ENCODE measurements at places on chromosomes 1 and 21. TPM values are rescaled to one million over a fixed set of nuclear protein-coding genes. Genes with fewer than 3 reads are reported as not detected.

GRCh38 chr1:30518186-30518585, 205.2 kb downstream of the MATN1 start:
- DNase-seq: no peak

- no peak for DNase-seq
Measured at GRCh38 chr1:55245781-55246180, 30.6 kb upstream of the USP24 start.

Gene CDK18
- total RNA-seq: 0.28 TPM

DNA sequence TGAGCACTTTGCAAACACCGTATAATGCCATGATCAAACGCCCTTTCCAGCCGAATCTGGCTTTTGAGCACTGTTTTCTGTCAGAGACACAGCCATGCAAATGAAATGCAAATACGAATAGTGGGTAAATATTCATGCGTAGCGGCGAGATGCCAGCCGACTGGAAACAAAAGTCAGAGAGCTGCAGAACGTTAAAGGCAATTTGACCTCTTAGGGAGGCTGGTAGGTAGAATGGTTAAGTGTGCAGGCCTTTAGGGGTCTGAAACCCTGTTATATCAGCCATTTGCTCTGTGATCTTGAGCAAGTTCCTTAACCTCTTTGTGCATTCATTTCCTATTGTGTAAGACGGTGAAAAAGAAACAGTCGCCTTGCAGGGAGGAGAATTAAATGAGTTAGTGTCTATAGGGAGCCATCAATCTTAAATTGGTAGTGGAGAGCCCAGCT, 6.5 kb upstream of the SDHB start:
- DNase-seq: no peak

Gene TMCO4
- 7.3 TPM for total RNA-seq

Gene SH2D5
- 7.2 TPM for total RNA-seq

DNA sequence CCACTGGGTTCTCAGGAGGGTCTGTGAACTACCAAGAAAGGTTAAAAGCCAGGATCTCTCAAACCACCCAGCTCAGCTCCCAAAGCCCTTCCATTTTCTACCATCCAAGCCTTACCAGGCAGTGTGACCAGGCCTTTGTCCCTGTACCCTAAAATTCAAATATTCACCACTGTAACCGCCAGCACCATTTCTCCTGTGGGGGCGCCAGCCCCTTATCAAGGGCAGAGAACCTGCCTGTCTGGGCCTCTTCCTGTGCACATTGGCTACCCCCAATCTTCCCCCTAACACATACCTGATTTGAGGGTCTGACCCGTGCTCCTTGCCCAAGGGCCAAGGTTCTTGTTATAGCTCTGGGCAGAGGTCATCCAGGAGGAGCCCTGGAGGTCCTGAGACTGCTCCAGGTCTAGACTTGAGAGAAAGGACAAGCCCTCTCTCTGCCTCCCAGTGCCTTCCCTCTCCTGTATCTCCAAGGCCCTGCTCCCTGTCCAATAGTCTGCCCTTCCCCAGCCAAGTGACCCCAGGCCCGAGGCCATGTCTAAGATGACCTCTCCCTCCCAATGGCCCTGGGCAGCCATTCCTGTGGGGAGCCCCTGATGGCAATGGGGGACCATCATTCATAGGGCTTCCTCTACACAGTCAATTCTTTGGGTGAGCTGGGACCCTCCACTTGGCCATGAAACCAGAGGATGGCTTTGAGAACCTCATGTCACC, 78.5 kb downstream of the FHAD1 start:
- no peak for DNase-seq

DNA sequence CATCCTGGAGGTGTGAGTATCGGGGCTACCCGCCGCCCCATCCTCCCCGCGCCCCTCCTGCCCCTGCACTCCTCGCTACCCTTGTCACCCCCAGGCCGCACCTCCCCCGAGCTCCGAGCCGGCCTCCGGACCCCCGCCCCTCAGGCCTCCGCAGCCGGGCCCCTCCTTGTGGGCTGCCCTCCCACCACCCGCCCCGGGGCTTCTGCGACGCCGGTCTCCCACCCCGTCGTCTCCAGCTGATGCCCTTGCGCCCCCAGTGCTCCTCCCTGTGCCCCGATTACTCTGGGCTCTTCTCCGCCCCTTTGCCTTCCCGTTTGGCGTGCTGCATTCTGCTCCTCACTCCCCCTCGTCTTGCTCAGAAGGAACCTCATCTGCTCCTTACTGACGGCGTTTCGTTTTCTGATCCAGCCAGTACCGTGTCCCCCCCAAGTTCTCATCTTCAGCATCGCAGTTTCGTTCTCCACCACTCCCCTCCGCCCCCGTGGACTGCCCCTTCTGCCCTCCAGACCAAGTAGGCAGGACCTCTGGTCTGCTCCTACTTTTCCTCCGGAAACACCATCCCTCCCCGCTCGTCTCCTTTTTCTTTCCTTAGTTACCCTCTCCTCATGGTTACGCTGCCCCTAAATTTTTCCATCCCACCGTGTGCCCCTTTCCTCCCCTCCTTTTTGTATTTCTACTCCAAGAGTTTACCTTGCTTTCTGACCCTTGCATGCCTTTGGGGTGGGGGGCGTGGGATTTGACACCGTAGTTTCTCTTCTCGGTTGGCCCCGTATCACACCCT, 841 bp downstream of the SNX27 start:
- DNase-seq: no peak

Gene EXTL1
- 0.90 TPM for total RNA-seq

Gene NECTIN4
- total RNA-seq: 0.18 TPM

Gene GNAT2
- 0.36 TPM for total RNA-seq

GRCh38 chr1:33826711-33827110, 37.2 kb upstream of the HMGB4 start:
- no peak for DNase-seq

DNA sequence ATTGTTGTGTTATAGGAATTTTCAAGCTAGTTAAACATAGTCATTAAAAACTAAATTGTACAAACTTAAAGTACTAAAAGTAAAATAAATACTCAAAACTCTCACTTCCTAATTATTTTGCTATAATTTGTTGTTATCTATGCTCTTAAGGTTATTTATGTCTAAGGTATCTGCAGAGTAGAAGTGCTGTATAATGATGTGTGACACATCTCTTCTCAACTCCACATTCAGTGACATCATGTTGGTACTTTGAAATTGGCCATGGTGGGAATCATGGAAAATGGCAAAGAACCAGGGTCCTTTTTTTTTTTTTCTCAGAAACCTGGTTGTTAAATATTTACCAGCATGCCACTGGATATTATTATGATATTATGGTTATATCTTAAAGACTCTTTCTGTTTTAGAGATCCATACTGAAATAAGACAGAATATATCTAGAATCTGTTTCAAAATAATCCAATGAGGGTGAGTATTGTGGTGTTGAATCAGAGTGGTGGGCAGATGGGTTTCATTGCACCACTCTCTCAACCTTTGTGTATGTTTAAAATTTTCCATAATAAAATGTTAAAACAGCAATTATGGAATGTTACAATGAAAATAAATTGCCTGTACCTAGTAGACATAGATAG, 22.4 kb downstream of the LRRC8B start:
- DNase-seq: no peak

- no peak for DNase-seq
Measured at GRCh38 chr1:230682274-230682673, 31.6 kb downstream of the AGT start.

Gene DISP1
- 4.7 TPM for total RNA-seq

DNA sequence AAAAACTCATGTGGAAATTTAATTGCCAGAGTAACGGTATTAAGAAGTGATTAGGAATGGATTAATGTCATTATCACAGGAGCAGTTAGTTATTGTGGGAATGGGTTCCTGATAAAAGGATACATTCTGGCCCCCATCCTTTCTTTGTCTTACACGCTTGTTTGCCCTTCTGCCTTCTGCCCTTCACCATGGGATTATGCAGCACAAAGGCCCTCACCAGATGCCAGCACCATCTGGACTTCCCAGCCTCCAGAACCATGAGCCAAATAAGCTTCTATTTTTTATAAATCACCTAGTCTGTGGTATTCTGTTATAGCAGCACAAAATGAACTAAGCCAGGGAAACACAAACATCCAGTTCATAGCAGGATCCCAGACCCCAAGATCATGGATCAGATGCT, 33.9 kb upstream of the POU2F1 start:
- DNase-seq: no peak

DNA sequence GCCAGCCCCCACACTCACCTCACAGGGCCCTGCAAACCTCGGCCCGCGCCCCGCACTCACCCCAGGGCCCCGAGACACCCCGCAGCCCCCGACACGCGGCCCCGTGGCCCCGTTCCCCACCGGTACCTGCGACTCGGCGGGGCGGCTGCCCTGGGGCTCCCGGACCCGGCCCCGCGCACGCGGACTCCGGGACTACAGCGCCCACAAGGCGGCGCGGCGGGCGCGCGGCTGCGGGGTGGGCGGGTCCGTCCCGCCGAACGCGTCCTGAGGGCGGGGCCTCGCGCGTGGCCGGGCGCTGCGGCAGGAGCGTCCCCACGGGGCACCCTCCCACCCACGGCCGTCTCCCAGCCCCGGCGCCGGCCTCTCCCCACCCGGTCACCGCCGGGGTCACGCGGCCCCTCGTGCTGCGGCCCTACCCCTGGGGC, at the start of gene SLC19A1:
Gene SLC19A1, minus strand, starts transcription at position 199 of the 425 bp plus-strand sequence. CDS start 4,481 bp downstream, outside the sequence.
- peak; percentile 48 for DNase-seq

DNA sequence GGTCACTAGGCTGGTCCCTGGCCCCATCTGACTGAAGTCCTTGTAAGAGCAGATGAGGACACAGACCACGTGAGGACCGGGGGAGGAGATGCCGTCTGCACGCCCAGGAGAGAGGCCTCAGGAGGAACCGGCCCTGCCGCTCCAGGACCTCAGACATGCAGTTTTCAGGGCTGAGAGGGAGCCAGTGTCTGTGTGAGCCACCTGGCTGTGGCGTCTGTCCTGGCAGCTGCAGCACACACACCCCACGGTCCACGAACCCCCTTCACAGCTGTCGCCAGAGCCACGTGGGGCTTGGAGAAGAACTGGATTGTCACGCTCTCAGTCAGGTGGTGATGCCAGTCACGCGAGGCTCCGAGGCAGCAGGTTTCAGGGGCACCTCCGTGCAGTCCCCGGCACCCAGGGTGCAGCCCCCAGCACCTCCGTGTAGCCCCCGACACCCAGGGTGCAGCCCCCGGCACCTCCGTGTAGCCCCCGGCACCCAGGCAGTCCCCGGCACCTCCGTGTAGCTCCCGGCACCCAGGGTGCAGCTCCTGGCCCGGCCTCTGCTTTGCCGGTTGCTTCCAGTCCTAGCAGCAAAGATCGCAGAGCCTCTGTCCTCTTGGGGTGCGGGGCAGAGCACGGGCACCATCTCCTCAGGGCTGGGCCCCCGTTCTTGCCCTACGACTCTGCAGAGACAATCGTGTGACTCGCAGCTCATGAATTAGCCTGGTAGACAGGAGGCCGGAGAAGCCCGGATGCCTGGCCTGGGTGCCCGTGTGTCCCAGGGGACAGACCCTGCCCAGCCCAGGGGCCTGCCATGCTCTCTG, 19.0 kb upstream of the SUMO3 start:
- no peak for DNase-seq

- no peak for DNase-seq
Measured at GRCh38 chr1:117631359-117632160, 25.7 kb downstream of the TENT5C start.

GRCh38 chr1:64934115-64934877, 32.1 kb downstream of the JAK1 start:
- DNase-seq: peak; percentile 82

Measured in IMR-90 (cell line).